Stimulated activated CD4-positive, alpha-beta T cell treated with anti-CD3 and anti-CD28 coated beads, TNF-alpha, amount 100 ng/mL, for 1 hour (primary cell): ENCODE measurements at places on chromosomes 4 and X.

DNA sequence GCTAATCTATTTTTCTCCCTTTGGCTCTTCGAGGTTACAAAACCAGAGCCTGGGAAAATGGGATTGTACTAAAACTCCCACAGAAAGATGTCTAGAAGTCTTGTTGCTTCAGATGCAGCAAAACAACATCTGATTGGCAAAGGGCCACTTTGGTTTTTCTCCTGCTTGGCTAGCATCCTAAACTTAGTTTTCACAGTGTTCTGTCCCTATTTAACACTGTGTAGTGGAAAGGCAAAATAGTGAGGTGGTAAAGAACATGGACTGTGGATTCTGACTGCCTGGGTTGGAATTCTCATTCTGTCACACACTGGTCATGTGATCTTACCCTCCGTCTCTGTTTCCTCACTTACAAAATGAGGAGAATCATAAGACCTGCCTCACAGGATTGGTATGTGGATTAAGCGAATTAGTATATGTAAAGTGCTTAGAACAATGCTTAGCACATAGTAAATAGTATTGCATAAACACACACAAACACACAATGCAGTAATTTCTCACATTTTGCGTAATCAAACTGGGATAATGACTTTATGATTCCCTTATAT, 23.5 kb downstream of the TIGD2 start:
- no peak for DNase-seq

DNA sequence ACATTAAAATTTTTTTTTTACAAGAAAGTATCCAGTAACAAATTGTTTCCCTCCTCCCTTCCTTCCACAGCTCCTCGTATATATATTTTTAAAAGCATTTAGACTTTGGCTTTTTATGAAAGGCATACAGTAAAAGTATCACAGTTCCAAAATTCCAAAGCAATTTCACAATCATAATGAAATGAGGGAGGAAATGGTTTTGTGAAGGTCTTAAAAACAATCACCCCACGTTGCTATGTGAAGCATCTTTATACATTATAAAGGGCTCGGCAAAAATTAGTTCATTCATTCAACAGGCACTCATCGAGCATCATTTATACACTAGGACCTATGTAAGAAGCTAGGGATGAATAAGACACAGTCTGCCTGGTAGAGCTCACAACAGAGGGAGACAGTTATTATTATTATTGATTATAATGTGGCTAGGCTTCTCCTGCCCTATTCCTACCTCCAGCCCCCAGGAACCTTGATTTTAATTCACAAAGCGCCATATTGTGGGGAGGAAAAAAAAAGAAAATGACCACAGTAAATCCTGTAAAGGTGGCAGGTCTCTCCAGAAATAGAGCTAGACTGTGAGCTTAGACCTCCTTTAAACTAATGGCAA, 239.9 kb downstream of the MAML3 start:
- no peak for DNase-seq

GRCh38 chr4:48905363-48906015, 1.1 kb downstream of the OCIAD2 start:
- no peak for DNase-seq

- DNase-seq: no peak
Observed at GRCh38 chr4:68218044-68218443, 27.4 kb downstream of the TMPRSS11B start.

DNA sequence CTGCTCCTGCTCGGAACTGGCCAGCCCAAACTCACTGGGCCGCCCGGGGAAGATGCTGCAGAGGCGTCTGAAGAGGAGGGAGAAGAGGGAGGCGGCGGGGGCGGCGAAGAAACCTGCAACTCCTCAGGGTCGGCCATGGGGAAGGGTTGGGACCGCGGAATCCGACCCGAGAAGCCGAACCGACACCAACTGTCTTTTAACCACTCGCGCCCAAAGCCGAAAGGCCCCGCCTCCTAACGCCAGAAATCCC, at the start of gene C4orf46:
C4orf46 (minus strand) TSS at position 223 of the 250 bp plus-strand sequence; CDS start at position 137, 86 bp downstream.
- no peak for DNase-seq

GRCh38 chr4:74772783-74773182, 21.5 kb downstream of the BTC start:
- no peak for DNase-seq

DNA sequence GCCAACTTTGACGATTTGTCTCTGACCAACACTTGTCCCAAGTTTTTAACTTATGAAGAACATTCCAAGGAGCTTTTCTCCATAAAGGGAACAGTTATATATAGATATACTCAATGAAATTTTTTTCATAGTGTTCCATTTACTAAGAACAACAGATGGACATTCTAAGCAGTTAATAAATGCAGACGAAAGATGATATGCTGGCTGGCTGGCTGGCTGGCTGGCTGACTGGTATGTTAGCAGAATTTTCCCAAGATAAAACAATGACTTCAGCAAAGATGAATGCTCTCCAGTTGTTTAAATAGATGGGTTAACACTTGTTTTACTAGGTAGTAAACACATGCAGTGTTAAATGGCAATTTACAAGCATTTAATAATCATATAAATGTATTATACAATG, 62.2 kb downstream of the SPANXN3 start:
- no peak for DNase-seq

DNA sequence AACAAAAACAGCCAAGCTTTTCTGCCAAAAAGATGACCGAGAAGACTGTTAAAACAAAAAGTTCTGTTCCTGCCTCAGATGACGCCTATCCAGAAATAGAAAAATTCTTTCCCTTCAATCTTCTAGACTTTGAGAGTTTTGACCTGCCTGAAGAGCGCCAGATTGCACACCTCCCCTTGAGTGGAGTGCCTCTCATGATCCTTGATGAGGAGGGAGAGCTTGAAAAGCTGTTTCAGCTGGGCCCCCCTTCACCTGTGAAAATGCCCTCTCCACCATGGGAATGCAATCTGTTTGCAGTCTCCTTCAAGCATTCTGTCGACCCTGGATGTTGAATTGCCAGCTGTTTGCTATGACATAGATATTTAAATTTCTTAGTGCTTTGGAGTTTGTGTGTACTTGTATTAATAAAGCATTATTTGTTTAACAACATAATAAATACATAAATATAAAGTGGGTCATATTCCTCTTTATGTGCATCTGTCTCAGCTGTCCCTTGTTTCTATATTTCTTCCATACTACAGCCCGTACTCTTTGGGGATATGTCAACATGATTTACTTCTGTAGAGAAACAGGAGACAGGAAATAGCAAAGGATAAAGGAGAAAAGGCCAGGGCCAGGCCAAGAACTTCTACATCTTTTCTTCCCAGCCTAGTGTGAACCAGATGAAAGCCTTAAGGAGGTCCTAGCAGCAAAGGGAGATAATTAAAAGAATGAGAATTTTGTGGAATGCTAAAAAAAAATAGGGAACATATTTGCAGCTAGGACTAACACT, 667 bp downstream of the PTTG2 start:
- DNase-seq: no peak

DNA sequence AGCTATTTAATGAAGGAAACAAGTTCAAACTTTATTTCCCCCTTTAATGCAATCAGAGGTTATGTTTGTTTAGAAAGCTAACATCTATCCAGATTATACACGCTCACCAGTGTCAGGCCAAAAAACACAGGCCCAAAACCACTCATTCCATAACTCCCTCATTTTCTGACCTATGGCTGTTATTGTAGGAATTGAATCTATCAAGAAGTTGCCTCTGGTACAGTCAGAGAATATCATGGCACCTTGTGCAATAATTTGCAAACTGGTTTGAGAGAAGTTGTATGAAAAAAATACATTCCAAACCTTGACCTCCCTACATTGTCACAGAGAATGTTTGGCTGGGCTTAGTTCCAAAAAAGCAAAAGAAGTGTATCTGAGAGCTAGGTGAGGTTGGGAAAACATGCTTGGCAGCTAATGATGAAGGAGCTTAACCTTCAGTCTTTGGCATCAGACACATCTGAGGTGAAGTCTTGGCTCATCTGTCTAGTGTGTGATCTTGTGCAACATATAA, 591.0 kb downstream of the ANKRD50 start:
- DNase-seq: no peak

DNA sequence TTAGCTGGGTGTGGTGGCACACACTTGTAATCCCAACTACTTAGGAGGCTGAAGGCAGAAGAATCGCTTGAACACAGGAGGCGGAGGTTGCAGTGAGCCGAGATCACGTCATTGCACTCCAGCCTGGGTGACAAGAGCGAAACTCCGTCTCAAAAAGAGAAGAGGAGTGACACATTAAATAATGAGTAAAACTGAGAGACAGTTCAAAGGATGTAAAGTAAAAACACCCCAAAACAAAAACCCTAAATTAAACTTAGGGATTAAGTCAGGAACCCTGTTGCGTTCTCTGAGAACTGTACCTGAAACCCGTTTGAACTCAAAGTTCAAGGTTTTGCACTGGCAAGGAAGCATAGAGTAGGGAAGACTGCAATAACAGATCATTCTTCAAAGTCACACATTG, 141.7 kb downstream of the BRWD3 start:
- DNase-seq: no peak

- no peak for DNase-seq
Observed at GRCh38 chrX:11143931-11144678, 33.0 kb downstream of the HCCS start.

- DNase-seq: no peak
Observed at GRCh38 chr4:174352061-174352819, 68.5 kb downstream of the CEP44 start.

- DNase-seq: no peak
Observed at GRCh38 chrX:10769696-10770619, 149.6 kb upstream of the MID1 start.

DNA sequence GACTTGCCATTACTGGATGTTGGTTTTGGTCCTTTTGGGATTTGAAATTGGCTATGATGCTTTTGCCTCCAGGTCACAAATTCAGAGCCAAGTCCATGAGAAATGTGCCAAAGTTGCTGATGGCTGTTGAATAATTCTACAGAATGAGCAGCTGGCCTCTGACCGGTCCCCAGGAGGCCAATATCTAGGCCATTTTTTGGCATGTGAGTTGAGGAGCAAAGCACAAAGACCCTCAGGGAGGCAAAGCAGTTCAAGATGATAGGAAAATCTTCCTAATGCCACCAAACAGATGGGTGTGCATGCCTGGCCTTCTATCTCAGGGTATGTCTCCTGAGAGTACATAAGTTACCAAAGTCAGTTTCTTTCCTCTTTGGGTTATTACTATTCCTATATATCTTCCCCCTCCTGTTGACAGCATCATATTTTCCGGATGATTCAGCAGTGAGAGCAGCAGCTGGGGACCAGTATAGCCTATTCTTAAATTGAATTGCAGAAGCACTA, 44.4 kb downstream of the SEL1L3 start:
- DNase-seq: no peak

DNA sequence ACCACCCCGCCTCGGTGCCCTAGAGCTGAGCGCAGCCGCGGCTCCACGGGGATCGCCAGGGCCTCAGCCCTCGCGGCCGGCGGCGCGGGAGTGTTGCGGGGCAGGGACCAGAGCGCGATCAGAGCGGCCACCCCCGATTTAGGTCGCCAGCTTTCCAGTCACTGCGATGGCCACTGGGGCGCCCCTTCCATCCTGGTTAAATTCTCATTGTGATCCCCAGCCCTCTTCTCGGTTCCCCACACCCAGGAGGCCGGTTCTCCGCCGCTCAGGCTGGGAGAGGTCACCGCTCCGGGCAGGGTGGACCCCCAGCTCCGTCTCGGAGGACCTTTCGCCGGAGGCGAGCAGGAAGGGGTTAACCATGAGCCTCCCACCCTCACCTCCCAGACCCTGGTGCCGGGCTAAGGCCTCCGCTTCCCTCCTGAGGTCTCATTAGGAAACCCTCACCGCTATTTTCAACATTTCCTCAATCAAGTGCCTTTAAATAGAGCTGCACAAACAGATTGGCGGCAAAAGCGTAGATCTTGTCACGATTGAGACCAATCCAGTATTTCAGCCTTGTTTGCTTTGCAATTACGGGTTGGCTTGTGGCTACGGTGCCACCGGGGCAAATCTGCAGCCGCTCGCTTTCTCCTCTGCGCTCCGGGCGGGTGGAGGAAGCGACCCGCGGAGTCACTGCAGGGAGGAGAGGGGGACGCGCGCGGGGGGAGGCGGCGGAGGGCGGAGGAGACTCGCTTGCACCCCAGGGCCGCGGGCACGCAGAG, 8.3 kb upstream of the HAND2 start:
- DNase-seq: no peak

DNA sequence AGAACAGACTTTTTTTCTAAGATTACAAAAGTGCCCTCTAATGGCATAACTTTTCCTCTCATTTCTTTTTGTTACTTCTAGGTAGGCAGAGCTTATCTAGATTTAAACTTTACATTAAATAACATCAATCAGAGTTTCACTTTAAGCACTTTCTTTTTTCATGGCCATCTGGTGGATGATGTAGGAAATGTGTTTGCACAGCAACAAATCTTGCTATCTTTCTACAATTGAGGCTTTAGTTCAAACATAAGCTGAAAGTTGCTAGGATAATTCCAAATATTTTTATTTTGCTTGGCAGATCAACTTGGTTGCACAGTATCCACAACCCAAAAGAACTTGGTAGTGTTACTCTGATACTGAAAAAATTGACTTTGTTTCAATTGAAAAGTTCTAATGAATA, 22.0 kb downstream of the NDNF start:
- DNase-seq: no peak

DNA sequence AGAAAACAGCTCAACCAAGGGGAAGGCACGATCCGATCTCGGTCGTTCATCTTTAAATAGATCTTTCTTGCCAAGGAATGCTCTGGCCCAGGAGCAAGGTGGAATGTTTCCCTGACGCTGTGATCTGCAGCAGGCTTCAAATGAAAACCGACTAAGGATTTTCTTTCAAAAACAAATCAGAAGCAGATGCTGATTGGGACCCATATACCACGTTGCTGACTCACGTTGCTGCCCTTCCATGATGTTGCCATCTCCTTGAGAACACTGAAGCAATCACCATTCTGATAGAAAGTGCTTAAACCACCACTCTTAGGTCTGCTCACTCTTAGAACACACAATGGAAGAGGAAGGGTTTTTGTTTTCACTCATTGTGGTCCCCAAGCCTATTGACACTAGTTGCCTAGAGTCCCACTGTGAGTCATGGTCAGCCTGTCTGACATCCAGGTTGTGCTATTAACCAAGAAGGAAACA, 26.1 kb downstream of the LAMTOR3 start:
- no peak for DNase-seq

- DNase-seq: no peak
Observed at GRCh38 chr4:147737623-147738022, 5.7 kb downstream of the ARHGAP10 start.

- DNase-seq: no peak
Observed at GRCh38 chrX:123331859-123332258, 147.8 kb downstream of the GRIA3 start.

DNA sequence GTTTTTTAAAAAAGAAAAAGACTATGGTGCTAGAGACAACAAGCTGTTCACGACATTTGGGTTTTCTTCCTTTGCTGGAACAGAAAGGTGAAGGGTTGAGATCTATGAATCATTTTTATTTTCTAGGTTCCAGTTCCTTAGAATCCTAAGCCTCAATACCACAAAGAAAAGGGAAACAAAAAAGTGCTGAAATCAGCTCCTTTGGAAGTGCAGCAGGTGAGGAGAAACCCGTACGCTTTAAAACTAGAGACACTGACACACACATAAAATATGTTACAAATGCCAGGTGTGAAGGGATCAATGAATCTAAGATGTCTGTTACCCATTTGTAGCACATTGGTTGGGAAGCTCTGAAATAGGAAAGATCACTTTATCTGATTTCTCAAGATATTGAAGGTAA, 125.2 kb downstream of the AREG start:
- no peak for DNase-seq

GRCh38 chr4:110196871-110197528, 1.4 kb downstream of the ELOVL6 start:
- peak; percentile 48 for DNase-seq

GRCh38 chr4:56654238-56654632, 26.9 kb downstream of the HOPX start:
- no peak for DNase-seq

GRCh38 chr4:177938226-177938625, 496.0 kb upstream of the AGA start:
- no peak for DNase-seq

GRCh38 chr4:182385897-182386296, 142.7 kb downstream of the TENM3 start:
- DNase-seq: no peak
